Activated CD8-positive, alpha-beta T cell treated with anti-CD3 and anti-CD28 coated beads for 36 hours (primary cell): ENCODE measurements at places on chromosomes 4 and X. TPM values are rescaled to one million over a fixed set of nuclear protein-coding genes. Genes with fewer than 3 reads are reported as not detected.

DNA sequence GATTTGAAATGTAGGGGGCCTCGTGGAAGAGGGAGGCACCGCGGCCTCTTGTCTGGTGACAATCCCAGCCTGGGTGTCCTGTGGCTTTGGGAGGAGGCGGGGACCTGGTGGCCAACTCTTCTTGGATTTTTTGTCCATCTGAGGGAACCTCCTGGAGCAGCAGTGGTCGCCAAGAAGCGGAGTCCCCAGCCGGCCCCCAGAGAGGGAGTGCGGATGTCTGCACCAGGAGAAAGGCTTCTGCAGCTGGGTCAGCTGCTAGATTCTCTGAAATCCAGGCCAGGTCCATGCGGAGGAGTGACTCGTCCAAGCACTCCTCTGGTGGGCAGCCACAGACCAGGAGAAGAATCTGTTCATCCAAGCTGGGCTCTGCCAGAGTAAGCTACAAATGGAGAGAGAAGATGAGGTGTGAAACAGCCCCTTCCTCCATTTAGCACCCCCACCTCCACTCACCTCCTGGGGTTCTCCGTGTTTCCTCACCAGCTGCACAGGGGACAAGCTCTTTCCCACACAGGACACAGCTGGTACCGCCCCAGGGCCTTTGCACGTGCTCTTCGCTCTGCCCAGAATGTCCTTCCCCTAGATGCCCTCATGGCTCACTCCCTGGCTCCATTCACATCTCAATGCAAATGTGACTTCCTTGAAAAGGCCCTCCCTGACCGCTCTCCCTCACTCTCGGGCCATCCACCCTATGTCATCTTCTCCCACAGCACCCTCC is 27.6 kb downstream of the C4orf50 start:
- DNase-seq: no peak

The TMA16 gene
- 53.5 TPM for total RNA-seq

GRCh38 chr4:127881563-127881864 is 821 bp downstream of the PLK4 start:
- DNase-seq: no peak

DNA sequence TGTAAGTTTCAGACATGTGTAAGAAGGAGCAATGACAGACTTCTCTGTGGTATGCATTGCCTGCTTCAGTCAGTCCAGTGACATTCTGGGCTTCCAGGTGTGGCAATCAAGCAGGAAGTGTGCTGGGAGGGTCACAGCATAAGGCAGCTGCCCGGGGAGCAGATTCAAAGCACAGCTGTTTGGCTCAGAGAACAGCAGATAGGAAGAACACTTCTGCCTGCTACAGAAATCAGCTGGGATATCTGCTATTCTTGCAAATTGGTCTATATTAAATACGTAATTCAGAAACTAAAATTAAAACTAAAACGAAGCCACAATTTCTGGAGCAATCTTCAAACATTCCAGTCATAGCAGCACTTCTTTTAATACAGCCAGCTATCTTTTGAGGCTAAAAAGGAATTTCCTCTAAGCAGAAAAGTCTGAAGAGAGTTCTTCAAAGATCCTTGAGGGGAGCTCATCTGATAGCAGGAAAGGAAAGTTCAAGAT is 47.5 kb upstream of the GALNT7 start:
- DNase-seq: no peak

The AKAP14 gene
- total RNA-seq: not detected

DNA sequence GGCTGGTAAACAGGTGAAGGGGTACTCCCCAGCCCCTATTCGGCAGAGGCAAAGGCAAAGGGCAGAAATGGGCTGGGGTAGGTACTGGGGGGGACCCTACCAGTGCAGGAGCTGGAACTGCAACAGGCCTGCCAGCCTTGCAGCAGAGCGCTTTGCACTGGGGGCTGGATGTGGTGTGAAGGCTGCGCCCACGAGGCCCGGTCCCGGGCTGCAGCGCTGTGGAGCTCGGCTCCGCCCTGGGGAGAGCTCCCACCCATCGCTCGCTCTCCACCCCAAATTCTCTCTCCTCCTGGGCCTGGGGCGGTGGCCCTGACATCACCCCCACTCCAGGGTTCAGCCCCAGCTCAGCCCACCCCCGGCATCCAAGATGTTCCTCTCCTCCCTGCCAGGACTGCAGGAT is 24.2 kb downstream of the IQSEC2 start:
- no peak for DNase-seq

The ABLIM2 gene
- total RNA-seq: 0.54 TPM

DNA sequence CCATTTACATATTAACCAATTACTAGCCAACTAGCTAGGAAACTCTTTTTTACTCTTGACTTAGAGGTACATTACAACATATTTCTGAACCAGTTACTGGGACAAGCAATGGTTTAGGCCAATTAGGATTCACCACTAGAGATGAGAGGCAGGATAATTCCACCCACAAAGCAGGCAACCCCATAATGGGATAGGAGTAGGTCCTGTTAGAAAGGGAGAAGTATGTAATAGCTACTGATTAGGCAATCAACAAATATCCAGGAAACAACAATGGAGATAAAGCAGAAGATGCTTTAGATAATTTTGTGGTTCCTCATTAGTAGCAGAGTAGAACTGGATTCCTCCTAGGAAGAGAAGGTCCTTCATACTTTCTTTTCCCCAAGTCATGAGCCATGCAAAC is 173.8 kb upstream of the GLRA2 start:
- DNase-seq: no peak

DNA sequence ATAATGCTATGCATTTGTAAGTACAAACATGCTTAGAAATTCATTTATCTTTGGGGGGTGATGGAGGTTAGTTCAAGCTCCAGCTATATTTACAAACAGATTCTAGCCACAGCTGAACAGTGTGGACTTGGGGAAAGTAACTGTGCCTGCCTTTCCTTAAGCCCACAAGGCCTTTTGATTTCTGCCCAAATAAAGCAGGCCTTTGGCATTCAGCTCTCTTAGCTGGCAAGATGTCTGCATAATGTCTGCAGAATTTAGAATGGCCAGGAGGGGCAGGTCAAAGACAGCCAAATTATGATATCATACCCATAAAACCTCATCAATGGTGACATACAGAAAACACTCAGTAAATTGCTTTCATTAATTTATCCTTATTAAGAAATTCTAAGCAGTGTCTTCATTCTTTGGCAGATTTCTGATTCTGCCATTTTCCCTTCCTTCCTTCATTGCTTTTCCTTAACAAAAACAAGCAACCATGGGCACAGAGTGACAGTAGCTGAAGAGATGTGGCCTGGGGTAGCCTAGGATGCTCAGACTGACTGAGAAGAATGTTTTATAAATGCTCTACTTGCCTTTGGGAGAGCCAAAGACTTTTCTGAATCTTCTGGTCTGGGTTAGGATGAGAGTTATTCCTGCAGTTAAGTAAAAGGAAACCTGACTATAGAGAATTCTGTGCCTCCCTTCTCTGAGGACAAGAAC is 538.7 kb upstream of the NR3C2 start:
- DNase-seq: no peak

- no peak for DNase-seq
These were observed 81.7 kb downstream of the PCDH19 start for GRCh38 chrX:100328351-100328750.

The FMR1NB gene
- total RNA-seq: not detected
